ENCODE measurements at places on chromosomes 7 and 10.

GRCh38 chr10:71396084-71396710 is 523 bp upstream of the CDH23 start:
- peak; percentile 24 for DNase-seq

- DNase-seq = no peak
These were observed 181.5 kb downstream of the DIP2C start for GRCh38 chr10:507908-508444.

DNA sequence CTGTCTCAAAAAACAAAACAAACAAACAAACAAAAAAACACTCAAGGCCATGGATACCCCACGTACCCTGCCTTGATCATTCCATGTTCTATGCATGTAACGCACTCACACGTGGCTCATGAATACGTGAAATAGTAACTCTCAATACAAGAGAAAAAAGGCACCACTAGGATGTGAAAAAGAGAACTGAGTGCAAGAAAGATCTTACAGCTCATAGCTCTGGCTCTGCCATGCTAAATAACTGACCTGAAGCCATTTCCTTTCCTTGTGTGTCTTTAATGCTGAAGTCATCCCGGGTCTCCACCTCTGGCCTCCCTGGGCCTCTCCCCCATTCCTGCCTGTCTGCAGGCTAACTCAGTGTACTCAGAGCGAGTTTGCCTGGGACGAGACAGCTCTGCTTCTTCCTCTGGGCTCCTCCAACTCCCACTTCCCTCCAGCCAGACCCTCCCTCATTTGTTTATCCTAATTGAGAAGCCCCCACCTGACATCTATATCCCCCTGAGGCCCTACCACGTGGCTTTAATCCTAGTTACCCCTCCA is 117.3 kb downstream of the PRPF18 start:
- DNase-seq = no peak

DNA sequence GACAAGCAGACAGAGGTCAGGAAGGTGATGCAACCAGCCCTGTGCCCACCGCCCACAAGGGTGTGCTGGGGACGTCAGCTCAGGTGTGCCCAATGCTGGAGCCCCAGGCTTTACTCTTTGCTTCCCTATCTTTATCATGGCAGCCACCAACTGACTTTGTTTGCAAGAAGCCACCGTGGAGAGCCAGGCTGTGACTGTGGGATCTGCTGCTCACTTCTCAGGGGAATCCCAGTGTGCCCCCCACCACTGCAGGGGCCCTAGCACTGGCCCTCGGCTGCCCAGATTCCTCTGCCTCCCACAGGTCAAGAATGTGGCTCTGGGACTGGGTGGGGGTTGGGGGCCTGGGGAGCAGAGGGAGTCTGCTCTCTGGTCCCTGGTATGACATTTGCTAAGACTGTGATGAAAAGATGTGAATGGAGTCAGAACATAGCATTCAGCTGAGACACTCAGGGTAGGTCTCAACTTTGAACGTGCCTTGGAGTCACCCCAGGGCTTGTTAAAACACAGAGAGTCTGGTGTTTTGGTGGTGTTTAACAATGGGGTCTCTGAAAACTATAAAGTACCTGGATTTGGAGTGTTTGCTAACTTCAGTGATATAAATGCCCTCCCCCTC is 47.3 kb downstream of the ARHGAP22 start:
- DNase-seq = no peak

- DNase-seq = no peak
These were observed 23.0 kb downstream of the PTPRN2 start for GRCh38 chr7:158564663-158565035.

DNA sequence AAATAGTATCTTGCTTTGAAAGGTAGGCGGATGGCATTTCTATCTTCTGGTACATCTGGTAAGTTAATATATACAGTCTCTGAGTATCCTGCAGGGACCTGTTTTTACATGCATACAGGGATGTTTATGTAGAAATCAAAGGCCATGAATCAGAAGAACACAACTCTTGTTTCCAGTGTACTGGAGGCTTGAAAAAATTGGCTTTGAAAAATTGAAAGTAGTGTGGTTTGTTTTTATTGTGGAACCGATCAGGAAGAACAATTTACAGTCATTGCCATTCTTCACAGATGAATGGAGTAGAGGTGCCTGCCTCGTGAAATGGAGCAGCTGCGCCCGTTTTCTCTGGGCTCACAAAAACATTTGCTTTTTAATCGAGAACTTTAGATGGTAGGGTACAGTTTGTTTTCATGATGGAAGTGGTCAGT is 54.0 kb upstream of the RPA3 start:
- peak; percentile 66 for DNase-seq

DNA sequence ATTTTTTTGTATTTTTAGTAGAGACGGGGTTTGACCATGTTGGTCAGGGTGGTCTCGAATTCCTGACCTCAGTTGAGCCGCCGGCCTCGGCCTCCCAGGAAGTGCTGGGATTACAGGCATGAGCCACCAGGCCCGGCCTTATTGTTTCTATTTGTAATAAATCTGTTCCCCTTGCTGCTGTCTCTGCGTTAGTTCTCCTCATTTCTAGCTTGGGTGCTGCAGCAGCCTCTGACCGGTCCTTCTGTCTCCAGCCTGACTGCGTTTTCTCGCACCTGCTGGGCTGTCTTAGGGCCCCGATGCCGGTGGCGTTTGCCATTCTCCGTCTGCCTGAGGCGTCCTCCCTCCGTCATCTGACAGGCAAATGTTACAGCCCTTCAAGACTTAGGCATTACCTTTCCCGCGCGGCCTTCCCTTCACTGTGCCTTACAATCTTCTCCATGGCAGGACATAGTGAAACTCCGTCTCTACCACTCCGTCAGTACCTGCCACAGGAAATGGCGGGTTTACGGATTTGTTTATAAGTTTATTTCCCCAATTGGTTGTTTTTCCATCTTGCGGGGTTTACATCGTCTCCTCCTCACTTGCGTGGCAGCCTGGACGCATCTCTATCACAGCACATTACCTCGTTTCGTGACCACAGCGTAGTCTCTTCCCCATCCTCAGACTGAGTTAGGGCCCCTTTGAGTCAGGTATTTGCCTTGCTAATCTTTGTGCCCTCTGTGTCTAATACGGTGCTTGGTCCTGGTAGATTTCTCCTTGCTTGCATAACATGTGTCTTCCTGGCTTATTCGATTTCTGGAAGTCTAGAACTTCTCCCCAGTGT is 2.3 kb upstream of the GIMAP8 start:
- no peak for DNase-seq

- DNase-seq = no peak
These were observed 11.8 kb downstream of the TMEM72 start for GRCh38 chr10:44922796-44923545.

DNA sequence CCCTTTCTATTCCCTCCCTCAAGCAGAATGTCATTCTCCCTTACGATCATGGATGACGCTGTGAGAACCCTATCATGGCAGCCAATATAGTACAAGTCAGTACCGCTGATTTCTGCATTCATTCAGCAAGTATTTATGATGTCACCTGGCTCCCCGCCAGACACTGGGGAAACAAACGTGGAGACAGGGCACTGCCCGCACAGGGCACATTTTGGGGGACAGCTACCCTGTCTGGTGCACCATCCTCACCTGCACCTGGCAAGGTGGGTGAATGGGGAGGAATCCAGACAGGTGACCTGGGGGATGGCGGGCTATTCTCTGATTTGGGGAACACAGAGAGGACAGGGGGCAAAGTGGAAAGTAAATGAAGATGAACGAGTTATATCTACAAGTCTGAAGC is 28.4 kb downstream of the MKI67 start:
- no peak for DNase-seq

DNA sequence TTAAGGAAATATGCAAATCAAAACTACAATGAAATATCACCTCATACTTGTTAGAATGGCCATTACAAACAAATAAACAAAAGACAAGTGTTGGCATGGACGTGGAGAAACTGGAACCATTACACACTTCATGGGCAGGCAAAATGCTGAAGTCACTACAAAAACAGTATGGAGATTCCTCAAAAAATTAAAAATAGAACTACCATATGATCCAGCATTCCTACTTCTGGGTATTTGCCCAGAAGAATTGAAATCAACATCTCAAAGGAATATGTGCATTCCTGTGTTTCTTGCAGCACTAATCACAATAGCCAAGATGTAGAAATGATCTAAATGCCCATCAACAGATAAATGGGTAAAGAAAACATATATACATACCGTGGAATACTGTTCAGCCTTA is 83.6 kb downstream of the NRCAM start:
- no peak for DNase-seq

- peak; percentile 66 for DNase-seq
These were observed 448 bp downstream of the SEC24C start for GRCh38 chr10:73744664-73744975.

GRCh38 chr10:79926037-79926436 is 22.9 kb downstream of the SFTPD start:
- no peak for DNase-seq

DNA sequence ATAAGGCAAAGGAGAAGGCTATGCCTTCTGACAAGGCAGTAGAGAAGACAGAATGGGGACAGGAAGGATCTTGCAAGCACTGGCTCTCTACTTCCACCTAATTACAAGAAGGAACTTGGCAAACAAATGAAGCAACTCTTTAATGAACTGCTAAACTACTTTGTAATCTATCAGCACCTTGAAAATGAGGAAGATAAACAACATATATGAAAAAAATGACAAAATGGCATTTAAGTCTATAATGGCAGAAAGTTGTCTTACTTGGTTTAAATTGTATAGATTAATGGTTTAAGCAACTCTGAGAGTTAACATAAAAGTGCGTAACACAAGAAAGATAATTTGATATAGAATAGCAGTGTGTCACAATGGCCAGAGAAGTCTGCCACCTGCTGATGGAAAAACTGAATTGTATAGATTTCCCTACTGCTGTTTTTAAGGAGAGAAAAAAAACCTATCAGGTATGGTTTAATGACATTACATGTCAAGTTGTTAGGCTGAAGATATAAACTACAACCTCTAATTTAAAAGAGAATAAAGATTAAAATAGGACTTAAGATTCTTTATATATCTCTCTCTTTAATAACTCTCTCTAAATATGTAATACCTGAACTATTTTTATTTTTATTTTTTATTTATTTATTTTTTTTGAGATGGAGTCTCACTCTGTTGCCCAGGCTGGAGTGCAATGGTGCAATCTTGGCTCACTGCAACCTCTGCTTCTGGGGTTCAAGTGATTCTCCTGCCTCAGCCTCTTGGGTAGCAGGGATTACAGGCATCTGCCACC is 11.8 kb downstream of the NT5C3A start:
- DNase-seq = peak; percentile 38

DNA sequence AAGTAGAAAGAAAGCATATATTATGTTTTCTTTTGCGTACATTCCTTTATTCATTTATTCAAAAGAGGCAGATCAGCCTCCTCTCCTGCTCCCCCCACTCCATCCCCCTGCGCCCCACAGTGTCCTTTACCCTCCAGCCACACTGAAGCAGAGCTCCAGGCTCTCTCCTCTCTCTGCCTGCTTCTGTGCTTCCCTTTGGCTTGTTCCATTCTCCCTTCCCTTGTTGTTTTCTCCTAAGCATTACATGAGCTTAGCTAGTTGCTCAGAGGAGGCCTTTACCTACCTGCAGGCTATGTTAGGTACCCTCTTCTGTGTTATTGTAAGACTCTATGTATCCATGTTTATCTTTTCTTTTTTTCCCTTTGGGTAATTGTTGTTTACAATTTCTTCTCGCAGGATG is 27.4 kb downstream of the CNNM2 start:
- no peak for DNase-seq

DNA sequence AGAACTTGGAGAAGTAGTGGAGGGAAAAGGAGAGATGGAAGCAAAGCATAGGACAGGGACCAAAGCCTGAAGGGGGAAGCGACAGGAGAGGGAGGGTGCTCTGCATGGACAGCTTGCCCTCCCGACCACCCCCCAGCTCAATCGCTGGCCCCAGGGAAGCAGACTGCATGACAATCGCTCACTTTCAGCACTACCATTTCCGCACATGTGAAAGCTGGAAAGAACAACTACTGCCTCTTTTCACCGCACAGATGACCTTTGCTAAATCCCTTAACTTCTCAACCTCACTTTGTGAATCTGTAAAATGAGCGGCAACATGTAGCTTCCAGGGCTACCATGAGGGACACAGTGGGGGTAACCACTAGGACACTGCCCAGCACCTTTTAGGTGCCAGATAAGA is 17.1 kb downstream of the VOPP1 start:
- DNase-seq = no peak

- DNase-seq = no peak
These were observed 162.7 kb downstream of the PLCE1 start for GRCh38 chr10:94156453-94156852.

DNA sequence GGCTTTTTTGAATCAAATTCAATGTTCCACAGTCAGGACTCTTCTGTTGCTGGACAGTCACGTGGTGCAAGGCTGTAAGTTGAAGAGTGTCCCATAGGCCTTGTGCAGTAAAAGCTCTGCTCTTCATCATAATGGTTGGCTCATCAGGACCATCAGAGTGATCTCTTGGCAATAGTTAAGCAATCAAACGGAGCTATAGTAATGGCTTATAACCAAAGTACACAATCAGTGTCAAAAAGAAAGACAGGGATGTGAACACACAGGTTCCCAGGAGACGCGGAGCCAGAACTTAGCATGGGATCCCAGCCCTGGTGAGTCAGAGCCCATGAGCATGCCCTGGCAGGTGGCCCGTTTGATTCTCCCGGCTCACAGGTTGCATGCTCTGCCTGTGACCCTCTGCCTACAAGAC is 10.8 kb upstream of the GPNMB start:
- DNase-seq = no peak

DNA sequence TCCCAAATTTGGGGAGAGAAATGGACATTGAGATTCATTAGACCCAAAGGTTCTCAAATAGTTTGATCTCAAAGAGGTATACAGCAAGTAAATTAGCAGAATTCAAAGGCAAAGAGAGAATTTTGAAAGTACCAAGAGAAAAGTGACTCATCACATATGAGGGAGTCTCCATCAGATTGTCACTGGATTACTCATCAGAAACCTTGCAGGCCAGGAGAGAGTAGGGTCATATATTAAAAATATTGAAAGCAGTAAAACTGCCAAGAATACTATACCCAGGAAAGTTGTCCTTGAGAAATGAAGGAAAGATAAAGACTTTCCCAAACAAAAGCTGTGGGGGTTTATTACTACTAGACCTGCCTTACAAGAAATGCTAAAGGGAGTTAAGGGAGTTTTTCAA is 140.6 kb downstream of the TMEM168 start:
- no peak for DNase-seq

DNA sequence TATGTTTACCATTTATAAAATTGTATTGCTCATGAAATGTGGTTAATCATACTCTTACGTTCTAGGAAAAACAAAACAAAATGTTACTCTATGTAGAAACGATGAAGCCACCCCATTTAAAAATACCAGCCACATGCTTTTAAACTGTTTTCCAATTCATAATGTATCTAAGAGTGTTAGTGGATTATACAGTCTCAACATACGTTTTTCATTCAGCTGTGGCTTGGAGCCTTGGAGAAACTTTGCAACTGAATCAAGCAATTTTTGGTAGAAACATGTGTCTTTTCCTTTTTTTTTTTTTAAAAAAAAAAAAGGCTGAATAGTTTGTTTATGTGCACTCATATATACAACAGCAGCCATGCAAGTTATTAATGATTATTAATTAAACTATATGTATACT is 378.0 kb upstream of the SEMA3D start:
- no peak for DNase-seq
